ENCODE measurements at places on chromosomes 1 and 21.

- no peak for DNase-seq
Measured at GRCh38 chr1:181090641-181091126, 2.2 kb downstream of the IER5 start.

GRCh38 chr1:26094677-26095383 lies 16.8 kb upstream of the PDIK1L start:
- DNase-seq = no peak

DNA sequence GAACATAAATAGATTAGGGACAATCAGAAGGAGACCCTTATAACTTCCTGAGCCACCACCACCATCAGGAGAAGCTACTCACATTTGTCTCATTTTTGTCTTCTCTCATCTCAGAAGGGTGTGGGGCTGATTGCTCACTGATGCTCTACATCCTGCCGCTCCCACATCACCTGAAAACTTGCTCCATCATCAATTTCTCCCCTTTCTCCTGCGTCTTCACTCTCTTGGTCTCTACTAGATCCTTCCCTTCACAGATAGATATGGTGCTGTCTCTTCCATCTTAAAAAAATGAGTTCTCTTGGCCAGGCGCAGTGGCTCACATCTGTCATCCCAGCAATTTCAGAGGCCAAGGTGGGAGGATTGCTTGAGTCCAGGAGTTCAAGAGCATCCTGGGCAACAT lies 38.4 kb downstream of the C1orf216 start:
- no peak for DNase-seq

DNA sequence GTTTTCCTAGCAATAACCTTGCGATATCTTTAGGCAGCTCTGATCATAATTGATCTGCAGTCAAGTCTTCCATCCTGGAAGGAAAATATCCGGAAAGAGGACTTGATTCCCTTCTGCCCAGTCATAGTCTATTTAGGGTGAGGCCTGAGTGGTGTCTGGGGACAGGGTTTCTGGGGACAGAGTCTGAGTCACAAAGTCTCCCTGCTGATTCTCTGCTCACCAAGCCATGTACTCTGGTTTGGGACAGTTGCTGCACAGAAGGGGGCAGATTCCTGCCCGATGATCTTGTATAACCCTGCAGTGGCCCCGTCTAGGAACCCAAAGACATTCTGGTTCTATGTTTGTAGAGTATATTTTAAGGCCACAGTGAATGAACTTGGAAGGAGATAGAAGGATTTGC lies 178.8 kb downstream of the KCNJ6 start:
- no peak for DNase-seq

- DNase-seq = no peak
Measured at GRCh38 chr1:2003541-2004131, at the start of gene CFAP74. Gene CFAP74, minus strand, starts transcription at chr1:2003786. Its CDS starts 12,830 bp downstream, at chr1:1990956.

- DNase-seq = peak; percentile 60
Measured at GRCh38 chr1:113871597-113872113, at the start of gene PTPN22. Gene PTPN22, minus strand, starts transcription at chr1:113871712.

DNA sequence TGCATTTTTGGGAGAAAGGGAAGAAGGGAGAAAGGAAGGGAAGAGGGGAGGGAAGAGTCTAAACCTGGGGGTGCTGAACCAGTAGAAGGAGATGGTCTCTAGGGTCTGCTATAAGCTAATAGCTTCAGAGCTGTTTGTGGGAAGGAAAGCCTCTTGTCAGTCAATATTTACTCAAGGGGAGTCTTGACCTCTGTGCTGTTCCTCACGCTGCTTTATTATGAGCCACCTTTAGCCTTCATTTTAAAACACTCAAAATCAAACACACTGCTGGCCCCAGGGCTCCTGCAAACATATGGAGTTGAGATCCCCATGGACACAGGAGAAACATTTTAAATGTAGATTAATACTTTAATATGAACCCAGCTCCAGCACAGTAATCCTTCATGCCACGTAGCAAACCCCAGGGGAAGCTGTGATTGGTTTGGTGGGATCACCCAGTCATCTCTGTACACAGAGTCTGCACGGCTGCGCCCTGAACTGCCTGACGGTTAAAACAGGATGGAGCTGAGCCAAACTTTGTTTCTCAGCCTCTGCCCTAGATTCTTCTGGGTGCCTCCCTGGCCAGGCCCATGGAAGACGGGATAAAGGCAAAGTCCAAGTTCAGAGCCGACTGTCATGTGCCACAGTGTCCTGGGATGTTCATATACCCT lies 40.2 kb upstream of the VWA5B1 start:
- no peak for DNase-seq

GRCh38 chr1:195332102-195332501 lies 1276.1 kb downstream of the KCNT2 start:
- no peak for DNase-seq

GRCh38 chr1:230548997-230549396 lies 93.3 kb upstream of the COG2 start:
- DNase-seq = no peak

DNA sequence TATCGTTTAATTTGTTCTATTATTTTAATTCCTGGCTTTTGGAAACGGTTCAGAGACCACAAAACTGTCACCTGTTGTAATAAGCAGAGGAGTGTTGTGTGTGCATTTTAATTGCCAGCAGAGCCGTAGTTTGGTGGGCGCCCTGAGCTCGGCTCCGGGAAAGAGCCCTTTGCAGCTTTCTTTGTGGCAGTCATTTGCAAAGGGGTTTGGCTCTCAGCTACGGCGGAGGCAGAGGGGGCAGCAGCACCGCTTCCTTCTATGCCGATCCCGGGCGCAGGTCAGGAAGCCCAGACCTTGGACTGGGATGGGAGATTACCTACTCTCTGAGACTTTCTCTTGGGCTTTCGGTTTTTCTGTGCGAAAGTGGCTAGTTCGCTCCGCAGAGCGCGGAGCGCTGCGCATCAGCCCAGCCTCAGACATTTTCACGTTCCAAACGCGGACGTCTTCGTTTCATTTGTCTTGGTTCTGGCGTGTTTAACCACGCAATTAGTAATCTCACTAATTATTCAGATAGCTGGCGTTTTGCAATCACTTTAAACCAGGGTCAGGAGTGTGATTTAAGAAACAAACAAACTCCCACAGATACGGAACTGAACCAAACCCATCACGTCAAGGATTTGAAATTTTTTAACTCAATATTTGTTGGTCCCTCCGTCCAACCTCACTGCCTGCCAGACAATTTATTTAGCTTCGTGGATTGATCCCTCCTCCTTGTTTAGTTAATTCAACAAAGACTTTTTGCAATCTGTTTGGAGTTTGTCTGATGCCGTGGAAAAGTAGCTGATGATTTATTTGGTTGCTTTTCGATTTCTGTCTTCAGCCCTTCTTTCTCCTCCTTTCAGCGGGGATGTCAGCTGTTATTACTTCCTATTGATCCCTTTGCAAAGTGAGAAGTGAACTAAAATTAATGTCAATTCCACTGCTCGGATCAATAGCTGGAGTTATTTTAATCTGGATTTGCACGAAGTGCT lies 3.9 kb downstream of the RNF220 start:
- no peak for DNase-seq

DNA sequence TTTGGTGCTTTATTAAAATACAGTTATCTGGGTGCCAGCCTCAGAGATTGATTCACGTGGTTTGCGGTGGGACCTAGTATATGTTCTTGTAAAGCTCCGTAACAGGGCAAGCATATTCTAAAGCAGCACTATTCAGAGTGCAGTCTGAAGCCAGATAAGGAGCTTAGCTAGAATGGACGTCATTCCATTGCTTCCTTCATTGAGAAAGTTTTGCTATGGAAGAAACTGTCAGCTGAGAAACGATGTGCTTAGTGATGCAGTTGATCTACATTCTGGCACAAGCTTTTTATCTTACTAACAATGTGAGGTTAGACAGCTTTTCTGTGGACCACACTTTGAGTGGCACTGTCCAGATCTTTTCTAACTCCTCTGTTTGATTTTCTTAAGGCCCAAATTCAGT lies 26.2 kb downstream of the SLC44A3 start:
- no peak for DNase-seq

DNA sequence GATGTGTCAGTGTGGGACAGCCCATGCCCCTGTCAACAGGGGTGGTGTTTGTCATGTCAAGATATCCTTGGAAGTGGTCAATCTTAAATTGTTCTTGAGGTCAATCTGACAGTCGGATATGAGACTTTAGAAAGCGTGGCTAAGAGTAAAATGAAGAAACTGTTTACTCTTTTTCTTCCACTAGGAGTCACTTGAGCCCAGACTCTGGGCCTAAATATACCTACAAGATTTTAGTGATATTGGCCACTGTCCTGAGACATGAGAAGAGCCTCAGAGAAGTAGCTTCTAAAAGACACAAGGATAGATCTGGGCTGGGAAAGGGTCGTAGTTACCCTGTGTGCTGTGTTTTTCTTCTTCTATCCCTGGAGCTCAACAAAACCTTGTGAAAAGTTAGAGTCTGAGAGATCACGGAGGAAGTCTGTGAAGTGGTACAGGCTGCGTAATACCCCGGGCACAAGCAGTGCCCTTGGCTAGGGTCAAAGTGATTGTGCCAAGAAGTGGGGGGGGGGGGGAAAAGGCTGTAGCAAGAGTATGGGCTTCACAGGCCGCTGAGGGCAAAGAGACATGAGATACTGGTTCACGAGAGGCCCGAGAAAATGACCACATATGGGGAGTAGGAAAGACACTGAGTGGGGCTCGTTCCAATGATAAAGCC lies 355.2 kb upstream of the GREM2 start:
- DNase-seq = no peak

GRCh38 chr1:226820941-226821718 lies 49.3 kb upstream of the PSEN2 start:
- no peak for DNase-seq

GRCh38 chr1:85360730-85361493 lies 84.5 kb upstream of the BCL10 start:
- no peak for DNase-seq

- no peak for DNase-seq
Measured at GRCh38 chr1:199310708-199311107, 671.9 kb downstream of the PTPRC start.

DNA sequence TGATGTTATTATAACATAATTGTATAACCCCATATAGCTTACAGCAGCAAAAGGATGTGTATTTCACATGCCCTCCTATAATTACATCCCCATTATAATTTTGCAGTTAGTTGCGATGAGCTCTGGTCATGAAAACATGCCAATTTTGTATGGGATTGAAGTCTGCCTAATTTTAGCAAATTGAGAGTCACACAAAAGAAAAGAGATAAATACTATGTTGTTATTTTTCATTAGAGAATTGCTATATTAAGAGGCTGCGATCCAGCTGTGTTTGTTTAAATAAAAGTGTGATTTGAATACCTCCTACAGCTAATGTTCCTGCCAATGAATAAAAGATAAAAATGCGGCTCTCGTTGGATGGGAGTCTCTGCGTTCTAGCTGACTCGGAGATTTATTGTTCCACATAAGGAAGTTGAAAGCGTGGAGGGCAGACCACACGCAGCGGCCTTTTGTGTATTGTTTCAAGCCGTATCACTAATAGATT lies 461.0 kb upstream of the NFIA start:
- no peak for DNase-seq

GRCh38 chr1:42851420-42851819 lies 5.0 kb downstream of the ZNF691 start:
- DNase-seq = no peak

DNA sequence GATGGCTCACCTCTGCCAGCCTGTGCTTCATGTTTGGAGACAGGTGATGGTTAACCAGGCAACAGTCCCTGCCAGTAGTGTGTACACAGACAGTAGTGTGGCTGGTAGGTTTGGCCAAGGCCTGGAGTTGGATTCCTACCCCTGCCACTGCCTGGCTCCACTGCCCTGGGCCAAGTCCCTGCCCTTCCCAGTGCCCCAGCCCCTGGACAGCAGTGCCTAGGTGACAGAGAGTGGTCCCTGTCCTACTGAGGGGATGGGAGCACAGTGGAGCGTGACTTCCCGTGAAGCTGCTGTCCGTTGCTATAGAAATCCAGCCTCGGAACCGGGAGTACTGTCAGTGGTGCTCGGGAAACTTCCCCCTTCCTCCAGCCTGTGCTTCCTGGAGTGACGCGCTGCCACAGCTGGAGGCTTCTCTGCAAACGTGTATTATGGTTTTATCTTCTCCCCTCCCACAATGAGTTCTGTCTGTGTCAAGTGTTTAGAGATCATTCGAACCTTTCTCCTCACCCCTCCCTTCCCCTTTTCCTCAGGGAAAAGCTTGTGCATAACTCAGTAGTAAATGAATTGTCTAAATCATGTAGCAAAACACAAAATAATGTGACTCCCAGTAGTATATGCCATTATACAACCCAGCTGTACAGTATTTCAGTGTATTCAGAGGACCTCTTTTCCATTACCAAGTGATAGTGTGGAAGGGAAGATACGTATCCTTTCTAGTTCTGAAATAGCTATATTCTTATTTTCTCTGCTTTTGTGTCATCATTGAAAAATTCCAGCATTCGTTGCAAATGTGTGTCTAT lies 73.4 kb downstream of the GALNT2 start:
- no peak for DNase-seq

- DNase-seq = peak; percentile 65
Measured at GRCh38 chr1:17125756-17126237, 6.5 kb upstream of the PADI2 start.

- DNase-seq = no peak
Measured at GRCh38 chr1:236297161-236297560, 15.4 kb upstream of the ERO1B start.

- no peak for DNase-seq
Measured at GRCh38 chr1:219621047-219621786, 8.3 kb upstream of the ZC3H11B start.

DNA sequence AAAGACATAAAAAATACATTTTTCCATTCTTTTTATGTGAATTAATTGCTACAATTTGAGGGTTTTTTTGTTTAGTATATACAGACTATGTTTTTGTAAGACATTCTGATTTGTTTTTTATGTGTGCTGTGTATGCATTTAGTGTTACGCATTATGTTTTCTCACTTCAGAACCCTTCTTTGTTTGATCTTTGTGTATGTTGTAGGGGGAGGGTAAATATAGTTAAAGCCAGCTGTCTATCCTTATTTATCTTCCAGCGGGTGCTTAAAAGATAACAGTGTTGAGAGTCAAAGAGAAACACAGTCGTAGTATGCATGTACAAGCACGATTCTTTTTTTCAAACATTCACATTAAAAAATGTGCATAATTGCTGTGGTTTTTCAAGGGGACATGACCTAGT lies 97.5 kb upstream of the KIAA1614 start:
- no peak for DNase-seq

DNA sequence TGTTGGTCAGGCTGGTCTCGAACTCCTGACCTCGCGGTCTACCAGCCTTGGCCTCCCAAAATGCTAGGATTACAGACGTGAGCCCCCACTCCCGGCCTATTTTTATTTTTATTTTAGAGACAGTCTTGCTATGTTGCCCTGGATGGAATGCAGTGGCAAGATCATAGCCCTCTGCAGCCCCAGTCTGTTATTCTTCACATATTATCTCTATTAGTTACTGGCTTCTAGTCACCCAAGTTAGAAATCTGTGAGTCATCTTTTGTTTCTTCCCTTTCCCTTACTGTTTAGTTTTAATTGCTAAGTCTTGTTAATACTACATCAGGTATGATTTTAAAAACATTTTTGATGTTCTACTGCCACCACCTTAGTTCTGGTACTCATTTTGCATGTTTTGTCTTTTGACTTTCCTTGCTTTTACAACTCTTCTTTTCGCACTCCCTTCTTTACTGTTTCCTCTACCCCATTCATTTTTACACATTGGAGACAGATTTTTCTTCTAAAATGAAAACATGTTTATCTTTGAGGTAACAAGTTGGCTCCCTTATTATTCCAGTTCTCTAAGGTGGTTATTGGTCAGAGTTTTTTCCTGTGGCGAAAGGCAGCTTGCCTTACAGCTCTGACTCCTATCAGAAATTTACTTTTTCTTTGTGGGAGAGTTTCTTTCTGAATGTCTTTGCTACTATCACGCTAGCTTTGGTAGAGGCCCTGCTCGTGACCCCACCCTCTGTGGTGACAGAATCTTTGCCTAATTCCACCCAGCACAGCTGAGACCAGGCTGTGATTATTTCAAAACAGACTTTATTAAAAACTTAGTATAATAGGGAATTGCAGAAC lies 19.5 kb downstream of the ZMYM4 start:
- no peak for DNase-seq

- DNase-seq = no peak
Measured at GRCh38 chr1:192529031-192529755, 46.4 kb upstream of the RGS1 start.
